ENCODE measurements at places on chromosomes 2 and 18. TPM values are rescaled to one million over a fixed set of nuclear protein-coding genes. Genes with fewer than 3 reads are reported as not detected.

DNA sequence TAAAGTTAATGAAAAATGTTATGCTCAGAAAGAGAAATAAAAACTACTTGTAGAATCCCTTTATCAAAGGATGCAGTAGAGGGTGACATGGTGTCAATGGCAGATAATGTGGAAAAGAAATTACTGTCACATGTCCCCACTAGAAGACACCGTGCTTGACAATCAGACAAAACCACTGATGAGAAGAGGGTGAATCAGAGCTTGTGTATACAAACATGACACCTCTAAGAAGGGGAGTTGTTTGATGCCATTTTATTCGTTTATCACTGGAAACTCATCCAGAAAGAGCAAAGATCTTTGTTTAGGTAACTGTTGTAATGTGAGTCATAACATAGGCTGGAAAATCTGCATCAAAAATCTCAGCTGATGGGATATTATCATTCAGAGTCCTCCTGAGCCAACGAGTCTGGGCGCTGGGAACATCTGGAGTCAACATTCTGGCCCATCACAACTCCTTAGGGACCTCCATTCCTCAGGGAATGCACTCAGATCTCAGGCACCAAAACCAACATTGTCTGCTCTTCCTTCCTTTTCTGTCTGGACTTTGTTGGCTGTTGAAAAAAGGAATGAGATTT is 49.5 kb upstream of the RAB12 start:
- DNase-seq: no peak

GRCh38 chr2:143489145-143489544 is 359.9 kb downstream of the ARHGAP15 start:
- no peak for DNase-seq

NCKAP5 gene
- not detected for total RNA-seq

SFTPB gene
- not detected for total RNA-seq
